NCI-H1092 (cell line): ENCODE measurements at places on chromosomes 2 and 18.

- no peak for DNase-seq
Observed at GRCh38 chr2:152319822-152320570, 15.0 kb upstream of the FMNL2 start.

GRCh38 chr2:176612036-176612435 lies 342.8 kb downstream of the MTX2 start:
- DNase-seq: no peak

GRCh38 chr2:106614511-106615291 lies 127.5 kb downstream of the CD8B2 start:
- no peak for DNase-seq

DNA sequence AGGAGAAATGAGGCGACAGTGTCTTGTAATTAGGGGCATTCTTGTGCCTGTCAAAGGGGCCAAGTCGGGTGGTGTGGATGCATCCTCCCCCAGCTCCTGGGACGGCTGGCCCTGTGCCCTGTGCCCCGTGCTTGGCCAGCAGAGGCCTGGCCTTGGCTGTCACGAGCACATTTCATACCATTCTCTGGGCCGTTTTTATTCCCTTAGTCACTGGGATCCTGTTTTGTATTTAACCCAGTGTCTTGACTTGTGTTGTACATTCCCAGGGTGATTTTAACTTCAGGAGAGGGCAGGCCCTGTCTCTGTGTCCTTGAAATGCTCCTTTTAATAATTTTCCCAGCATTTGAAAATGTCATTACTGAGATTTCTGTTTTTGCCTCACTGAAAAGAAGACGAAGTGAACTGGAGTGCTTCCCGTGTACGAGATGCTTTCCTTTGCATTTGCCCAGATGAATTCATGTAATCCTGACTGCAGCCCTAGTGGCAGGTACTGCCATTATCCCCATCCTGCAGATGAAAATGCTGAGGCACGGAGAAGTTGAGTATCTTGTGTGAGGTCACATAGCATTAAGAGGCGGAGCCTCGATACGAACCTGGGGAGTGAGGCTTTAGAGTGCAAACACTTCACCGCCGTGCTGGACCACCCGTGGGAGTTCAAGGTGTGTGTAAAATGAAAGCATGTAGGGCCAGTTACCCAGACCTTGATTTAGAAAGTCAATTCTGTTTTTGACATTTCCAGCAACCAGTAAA lies 57.0 kb downstream of the SH3RF3 start:
- no peak for DNase-seq

GRCh38 chr18:524466-524865 lies 24.0 kb upstream of the COLEC12 start:
- no peak for DNase-seq

DNA sequence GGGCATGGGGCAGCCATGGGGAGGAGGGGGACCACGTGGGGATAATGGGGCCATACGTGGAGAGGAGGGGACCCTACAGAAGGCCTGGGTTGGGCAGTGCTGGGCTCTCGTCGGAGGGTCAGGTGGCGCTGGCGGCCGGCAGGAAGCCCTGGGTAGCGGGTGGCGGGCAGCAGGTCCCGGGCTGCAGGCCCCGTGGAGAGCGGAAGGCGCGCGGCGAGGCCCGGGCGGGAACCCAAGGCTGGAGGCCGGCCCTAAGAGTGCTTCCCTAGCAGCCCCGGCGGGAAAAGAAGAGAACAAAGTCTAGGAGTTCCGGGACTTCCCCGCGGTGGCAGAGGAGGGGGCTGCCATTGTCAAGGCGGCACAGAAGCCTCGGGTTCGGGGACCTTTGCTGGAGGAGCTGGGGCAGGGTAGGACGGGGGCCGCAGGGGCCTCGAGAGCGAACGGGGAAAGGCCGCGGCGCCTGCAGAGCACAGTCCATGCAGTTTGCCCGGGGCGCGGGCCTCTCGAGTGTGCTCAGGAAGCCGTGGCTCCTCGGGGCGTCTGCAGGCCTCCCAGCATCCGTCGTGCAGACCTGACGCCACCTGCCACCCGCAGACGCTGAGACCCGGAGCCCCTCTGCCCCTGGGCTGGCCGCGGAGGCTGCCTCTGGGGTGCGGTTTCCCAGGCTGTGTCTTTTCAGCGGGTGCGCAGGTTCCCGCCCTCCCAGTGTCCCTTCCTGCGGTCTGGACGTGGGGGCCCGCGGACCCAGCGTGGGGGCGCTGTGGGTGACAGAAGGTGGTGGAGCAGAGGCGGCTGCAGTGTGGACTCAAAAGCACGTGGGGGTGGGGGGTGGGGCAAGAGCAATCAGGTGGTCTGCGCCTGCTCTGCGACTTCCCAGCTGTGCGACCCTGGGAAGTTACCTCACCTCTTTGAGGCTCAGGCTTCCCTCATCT lies 19.4 kb upstream of the NCL start:
- DNase-seq: no peak

GRCh38 chr2:237886685-237887481 lies 27.5 kb downstream of the RAMP1 start:
- DNase-seq: no peak

DNA sequence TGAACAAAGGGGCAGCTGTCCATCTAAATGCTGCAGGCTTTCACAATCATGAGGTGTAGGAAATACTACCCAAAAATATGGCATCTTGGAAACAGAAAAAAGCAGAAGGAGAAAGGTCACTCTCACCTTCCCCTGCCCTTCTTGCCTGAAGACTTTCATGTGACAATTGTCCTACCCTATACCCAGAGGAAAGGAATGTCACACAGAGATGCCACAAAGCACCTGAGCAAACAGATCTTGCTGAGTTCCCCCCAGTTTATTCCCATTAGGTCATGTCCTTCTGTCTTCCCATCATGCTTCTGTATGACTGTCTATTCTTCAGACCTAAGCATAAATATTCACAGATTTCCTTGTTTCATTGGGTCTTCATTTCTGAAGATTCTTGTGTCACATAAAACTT lies 116.6 kb upstream of the MSH6 start:
- DNase-seq: no peak
